ENCODE measurements at places on chromosomes 12 and 14. TPM values are rescaled to one million over a fixed set of nuclear protein-coding genes. Genes with fewer than 3 reads are reported as not detected.

DNA sequence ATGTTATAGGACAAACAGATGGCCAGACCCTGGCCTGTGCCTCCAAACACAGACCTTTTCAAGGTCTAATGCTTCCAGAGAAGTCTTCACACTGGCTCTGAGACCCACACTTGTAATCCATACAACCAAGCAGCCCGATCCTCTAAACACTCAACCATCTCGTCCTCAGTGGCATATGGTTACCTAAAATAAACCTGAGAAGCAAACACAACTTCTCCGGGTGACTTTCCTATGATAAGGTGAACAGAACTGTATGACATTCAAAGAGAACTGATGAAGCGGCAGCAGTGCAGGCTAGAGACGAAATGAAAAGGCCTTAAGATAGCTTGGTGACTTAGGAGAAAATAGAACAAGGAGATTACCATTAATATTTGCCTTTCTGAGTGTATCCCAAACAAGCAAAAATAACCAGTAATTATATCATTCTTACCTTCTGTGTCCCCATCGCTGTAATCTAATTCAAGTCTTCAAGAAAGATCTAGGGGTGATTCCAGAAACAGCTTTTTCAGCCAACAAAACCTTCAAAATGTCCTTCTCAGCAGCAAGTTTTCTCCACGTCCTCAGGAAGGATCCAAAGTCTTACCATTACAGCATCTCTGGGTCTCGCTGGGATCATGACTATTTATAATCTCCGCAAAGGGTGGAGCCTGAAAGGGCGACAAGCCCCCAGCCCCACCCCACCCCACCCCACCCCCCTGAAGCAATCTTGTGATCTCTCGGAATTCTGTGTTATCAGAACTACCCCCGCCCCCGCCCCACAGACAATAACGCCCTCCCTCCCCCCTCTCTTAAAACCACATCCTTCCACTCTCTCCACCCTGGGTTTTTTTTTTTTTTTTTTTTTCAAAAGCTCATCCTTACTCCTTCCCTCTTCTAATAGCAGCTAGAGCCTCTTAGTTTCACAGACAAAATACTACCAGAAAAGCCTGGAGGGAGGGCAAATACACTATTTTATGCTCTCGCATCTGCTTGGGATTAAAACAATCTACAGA is at the start of gene SLC2A3:
SLC2A3 (minus strand) TSS at position 598 of the 992 bp plus-strand sequence; CDS start at position 445, 153 bp downstream.
- no peaks in the 10 kb centered on the region for H3K27me3 ChIP-seq
- DNase-seq = peak; percentile 76
- H3K4me3 ChIP-seq = peak within 1 kb of the TSS; percentile 51
- H3K36me3 ChIP-seq = peaks cover 17% of the 10 kb centered on the region
- H3K4me1 ChIP-seq = peaks cover 26% of the 10 kb centered on the region
- H3K27ac ChIP-seq = peak within 1 kb of the TSS; percentile 70

DNA sequence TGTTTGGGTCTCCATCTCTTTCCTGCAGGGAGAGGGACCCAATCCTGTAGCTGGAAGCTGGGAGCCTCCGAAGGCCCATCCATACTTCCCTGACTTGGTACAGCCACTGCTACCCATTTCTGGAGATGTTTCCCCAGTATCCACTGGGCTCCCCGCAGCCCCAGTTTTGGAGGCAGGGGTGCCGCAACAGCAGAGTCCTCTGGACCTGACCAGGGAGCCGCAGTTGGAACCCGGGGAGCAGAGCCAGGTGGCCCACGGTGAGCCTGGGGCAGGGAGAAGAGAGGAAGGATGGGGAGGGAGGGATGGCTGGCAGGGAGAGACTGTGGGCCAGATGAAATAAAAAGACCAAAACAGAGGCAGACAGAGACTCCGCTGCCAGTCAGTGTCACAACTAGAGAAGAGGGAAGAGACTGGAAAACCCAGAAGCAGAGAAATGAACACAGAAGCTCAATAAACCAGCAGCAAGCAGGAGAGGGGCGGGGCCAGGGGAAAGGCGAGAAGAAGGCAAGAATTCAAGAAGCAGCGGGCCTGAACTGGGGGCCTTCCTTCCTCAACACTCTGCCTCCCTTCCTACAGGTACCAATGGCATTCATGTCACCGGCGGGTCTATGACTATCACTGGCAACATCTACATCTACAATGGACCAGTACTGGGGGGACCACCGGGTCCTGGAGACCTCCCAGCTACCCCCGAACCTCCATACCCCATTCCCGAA is 6.3 kb downstream of the LTBR start:
- no peaks in the 10 kb centered on the region for H3K36me3 ChIP-seq
- H3K4me1 ChIP-seq = no peaks in the 10 kb centered on the region
- no peak for DNase-seq
- H3K27ac ChIP-seq = no peak overlapping the region

DNA sequence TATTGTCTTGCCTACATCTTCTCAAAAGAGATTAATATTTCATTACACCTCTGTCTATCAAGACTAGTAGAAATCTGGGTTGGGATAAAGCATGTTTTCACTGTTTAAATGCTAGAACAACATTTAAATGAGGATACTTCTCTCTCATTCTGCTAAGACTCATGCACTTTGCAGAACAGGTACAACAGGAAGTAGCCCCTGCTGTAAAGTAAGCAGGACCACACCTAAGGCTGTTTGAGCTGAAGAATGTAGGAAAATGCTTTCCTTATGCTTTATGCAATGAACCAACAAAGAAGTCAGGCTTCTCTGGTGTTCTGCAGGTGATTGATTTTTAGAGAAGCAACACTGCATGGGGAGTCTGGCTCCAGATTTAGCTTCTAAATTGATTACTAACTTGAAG is 89.4 kb downstream of the PAX9 start:
- no peak overlapping the region for H3K4me3 ChIP-seq
- H3K36me3 ChIP-seq = no peaks in the 10 kb centered on the region
- DNase-seq = no peak

- H3K27me3 ChIP-seq = no peaks in the 10 kb centered on the region
- H3K4me3 ChIP-seq = no peak overlapping the region
- no peak overlapping the region for H3K27ac ChIP-seq
- H3K36me3 ChIP-seq = no peaks in the 10 kb centered on the region
- DNase-seq = no peak
- H3K4me1 ChIP-seq = no peaks in the 10 kb centered on the region
These were observed 199.8 kb upstream of the RBM19 start for GRCh38 chr12:114165921-114166320.

- H3K27ac ChIP-seq = no peak within 1 kb of the TSS
- no peaks in the 10 kb centered on the region for H3K36me3 ChIP-seq
- H3K27me3 ChIP-seq = peaks cover 34% of the 10 kb centered on the region
- peak within 1 kb of the TSS; percentile 43 for H3K4me3 ChIP-seq
These were observed at the start of gene SYT10 for GRCh38 chr12:33439587-33440011. TSS of gene SYT10 (minus strand) at chr12:33439819. CDS start at chr12:33439522, 297 bp downstream.

DNA sequence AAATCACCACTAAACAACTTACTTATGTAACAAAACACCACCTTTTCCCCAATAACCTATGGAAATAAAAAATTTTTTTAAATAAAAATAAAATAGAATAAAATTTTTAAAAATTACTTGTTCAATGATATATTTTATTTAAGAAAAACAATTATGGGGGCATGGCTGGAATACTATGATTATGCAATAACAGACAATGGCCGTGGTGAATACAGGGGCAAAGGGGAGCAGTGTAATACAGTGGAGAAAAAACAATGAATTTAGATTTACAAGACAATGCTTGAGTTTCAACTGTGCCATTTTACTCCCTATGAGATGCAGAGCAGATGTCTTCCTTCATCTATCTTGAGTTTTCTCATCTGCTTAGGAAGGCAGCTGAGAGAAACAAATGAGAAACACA is 72.9 kb downstream of the BLTP3B start:
- H3K27me3 ChIP-seq = no peaks in the 10 kb centered on the region
- H3K4me3 ChIP-seq = no peak overlapping the region
- H3K27ac ChIP-seq = no peak overlapping the region
- no peak for DNase-seq
- no peaks in the 10 kb centered on the region for H3K4me1 ChIP-seq
- H3K36me3 ChIP-seq = no peaks in the 10 kb centered on the region

DNA sequence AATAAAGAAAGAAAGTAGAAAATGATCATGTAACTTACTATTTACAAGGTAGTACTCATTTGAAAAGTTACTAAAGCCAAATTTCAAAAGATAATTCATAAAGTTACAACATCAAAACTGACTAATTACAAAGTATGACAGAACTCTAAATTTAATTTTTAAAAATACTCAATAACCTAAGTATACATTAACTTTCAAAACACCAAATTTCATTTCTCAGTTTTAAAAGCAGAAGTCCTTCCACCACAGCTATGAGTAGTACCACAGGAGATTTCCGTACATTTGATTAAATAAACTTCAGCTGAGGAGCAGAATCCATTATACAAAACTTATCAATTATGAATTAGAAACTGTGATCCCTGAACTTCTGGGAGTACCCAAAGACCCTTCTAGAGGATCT is 100.8 kb upstream of the BBS10 start:
- DNase-seq = no peak
- H3K27ac ChIP-seq = no peak overlapping the region
- H3K4me1 ChIP-seq = no peaks in the 10 kb centered on the region
- H3K4me3 ChIP-seq = no peak overlapping the region
- no peaks in the 10 kb centered on the region for H3K27me3 ChIP-seq
- no peaks in the 10 kb centered on the region for H3K36me3 ChIP-seq

DNA sequence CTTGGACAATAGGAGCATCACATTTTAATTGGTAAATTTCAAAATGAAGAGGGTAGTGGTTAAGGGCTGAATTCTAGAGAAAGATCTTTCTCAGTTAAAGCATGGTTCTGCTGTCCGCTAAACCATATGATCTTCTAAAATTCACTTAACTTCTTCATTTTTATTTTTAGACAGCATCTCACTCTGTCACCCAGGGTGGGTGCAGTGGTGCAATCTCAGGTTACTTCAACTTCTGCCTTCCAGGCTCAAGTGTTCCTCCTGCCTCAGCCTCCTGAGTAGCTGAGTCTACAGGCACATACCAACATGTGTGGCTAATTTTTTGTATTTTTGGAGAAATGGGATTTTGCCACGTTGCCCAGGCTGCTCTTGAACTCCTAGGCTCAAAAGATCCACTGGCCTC is 226.7 kb upstream of the ABCD2 start:
- H3K36me3 ChIP-seq = no peaks in the 10 kb centered on the region
- no peaks in the 10 kb centered on the region for H3K27me3 ChIP-seq
- H3K4me3 ChIP-seq = no peak overlapping the region
- no peaks in the 10 kb centered on the region for H3K4me1 ChIP-seq
- H3K27ac ChIP-seq = no peak overlapping the region
- DNase-seq = no peak

Gene MUCL1
- 1.2 TPM for total RNA-seq

- H3K27me3 ChIP-seq = no peaks in the 10 kb centered on the region
- no peak overlapping the region for H3K27ac ChIP-seq
- H3K36me3 ChIP-seq = no peaks in the 10 kb centered on the region
- no peaks in the 10 kb centered on the region for H3K4me1 ChIP-seq
These were observed 170.0 kb upstream of the VASH1 start for GRCh38 chr14:76591266-76591665.

- no peaks in the 10 kb centered on the region for H3K36me3 ChIP-seq
- DNase-seq = no peak
- H3K27me3 ChIP-seq = no peaks in the 10 kb centered on the region
- no peak overlapping the region for H3K27ac ChIP-seq
- no peak overlapping the region for H3K4me3 ChIP-seq
- no peaks in the 10 kb centered on the region for H3K4me1 ChIP-seq
These were observed 192.2 kb downstream of the TMTC3 start for GRCh38 chr12:88334271-88334670.

DNA sequence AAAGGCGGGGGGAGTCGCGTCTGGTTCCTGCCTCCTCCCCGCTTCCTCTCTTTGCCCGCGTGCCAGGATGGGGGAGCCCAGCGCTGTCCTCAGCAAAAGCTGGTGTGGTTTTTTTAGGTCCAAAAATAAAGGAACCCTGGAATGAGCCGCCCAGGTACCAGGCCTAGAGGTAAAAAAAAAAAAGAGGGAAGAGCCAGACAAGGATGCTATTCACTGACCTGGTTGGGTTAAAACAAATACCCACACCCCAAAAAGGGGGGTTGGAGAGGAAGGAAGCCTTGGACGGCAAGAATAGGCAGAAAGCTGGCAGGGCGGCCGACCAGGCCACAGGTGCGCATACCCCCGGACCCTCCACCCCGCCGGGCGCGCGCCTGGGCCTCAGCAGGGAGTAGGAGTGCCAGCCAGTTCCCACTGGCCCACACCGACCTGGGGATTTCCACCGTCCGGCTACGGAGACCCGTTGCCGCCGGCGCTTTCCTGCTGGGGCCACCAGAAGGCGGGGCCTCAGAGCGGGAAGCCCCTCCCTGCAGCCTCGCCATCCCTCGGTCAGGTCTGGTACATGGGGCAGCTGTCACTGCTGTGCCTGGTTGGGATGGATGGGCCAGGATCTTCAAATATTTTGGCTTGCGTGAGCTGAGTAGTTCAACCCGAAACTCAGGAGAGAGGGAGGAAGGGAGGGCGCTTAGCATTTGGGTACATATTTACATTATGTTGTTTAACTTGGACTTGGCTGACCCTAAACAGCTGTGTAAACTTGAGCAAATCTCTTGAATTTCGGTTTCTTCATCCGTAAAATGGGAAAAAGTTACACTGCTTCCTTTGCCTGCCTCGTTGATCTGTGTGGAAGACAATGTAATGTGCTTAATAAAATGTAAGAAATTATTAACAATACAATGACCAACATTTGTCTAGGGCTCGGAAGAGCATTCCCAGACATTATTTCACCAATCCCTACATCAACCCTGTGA is 5.4 kb upstream of the IRF2BPL start:
- peaks cover 69% of the 10 kb centered on the region for H3K4me1 ChIP-seq
- no peak for DNase-seq
